ENCODE measurements at places on chromosomes 7 and 10.

- no peak for DNase-seq
These were observed 5.2 kb downstream of the PHYHIPL start for GRCh38 chr10:59181668-59182067.

GRCh38 chr10:50397312-50398140, 146.2 kb upstream of the ASAH2 start:
- no peak for DNase-seq

GRCh38 chr7:152313831-152314604, 121.8 kb downstream of the KMT2C start:
- DNase-seq: peak; percentile 90

- no peak for DNase-seq
These were observed 389.6 kb upstream of the PODXL start for GRCh38 chr7:131945957-131946544.

- DNase-seq: no peak
These were observed 2.3 kb upstream of the SMIM30 start for GRCh38 chr7:113120647-113121046.

DNA sequence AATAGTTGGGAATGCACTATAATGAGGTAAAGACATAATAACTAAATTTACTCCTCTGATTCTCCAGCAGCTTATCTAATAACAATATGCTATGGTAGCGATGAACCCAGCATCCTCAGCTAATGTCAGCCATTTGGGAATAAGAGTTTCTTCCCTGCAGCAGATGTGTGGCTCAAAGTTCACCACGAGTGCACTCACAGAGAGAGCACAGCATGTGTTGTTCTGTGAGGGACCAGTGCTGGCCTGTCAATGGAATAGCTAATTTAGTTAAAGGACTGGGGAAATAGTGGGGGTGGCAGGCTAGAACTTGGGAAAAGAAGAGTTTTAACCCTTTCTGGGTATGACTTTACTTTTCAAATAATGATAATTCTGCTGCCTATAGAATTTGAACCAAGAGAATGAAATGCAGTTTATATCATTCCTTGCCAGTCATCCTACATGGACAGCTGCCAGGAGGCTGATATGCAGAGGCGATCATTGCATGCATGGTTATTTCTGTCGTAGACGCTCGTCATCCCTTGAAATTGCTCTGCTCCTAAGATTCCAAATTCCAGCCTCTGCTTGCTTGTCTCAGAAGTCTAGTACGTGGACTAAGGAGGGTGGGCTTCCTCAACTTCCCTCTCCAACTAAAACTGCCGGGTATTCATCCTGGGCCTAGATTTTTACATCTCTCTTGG, 355.6 kb downstream of the RNLS start:
- no peak for DNase-seq

DNA sequence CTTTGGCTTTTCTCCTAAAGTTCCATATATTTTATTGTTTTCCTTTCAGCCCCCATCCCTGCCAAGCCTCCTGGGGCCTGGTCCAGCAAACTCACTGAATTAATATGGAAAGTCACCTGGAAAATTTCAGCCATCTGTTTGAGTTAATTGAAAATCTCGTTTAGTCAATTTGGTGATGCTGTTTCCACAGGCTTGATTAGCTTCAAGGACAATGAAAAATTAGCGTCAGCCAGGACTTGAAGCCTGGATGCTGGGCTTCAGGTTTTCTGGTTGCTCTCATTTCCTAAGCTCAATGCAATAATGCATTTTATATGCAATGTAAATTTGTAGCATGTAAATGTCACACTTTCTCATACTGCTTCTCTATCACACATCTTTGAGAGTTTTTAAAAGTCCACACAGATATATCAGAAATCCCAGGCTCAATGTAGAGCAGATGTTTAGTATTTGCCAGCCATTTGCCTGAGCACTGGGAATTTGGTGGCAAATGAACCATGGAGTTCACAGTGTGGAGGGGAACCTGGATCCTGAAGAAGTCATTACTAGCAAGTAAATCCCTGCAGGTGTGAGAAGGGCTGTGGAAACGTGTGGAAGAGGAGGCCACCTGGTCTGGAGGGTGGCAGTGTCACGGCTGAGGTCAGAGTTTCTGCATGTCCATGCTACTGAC, 228.5 kb downstream of the PAXIP1 start:
- no peak for DNase-seq

GRCh38 chr7:2757361-2757903, 69.4 kb downstream of the AMZ1 start:
- DNase-seq: no peak

GRCh38 chr7:37945336-37945735, 24.9 kb downstream of the EPDR1 start:
- DNase-seq: no peak
